Foreskin keratinocyte (primary cell): ENCODE measurements at places on chromosomes 2 and 18. TPM values are rescaled to one million over a fixed set of nuclear protein-coding genes. Genes with fewer than 3 reads are reported as not detected.

Gene ARHGAP25
- 17.5 and 19.6 TPM in 2 replicates for total RNA-seq

Gene EMILIN1
- total RNA-seq = 0.37 and 0.39 TPM in 2 replicates

Gene SH3YL1
- 31.2 and 34.0 TPM in 2 replicates for total RNA-seq

Gene SYT4
- not detected in 2 replicates for total RNA-seq

DNA sequence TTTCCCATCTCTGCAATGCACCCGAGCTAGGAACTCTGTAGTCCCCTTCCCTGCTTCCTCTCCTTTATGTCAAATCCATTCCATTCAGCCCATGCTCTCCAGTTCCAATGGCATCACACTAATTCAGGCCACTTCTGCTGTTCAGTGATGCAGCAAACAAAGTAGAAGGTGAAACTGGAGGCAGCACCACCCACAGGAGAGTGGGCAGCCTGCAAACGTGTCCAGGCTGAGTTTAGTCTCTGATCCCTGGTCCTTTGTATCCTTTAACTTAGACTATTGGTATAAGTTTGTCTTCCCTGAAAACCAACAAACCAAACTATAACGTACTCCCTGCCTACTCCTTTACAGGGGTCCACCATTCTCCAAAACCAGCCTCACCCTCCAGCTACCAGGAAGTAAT lies 14.7 kb upstream of the KCTD1 start:
- no peak for DNase-seq

DNA sequence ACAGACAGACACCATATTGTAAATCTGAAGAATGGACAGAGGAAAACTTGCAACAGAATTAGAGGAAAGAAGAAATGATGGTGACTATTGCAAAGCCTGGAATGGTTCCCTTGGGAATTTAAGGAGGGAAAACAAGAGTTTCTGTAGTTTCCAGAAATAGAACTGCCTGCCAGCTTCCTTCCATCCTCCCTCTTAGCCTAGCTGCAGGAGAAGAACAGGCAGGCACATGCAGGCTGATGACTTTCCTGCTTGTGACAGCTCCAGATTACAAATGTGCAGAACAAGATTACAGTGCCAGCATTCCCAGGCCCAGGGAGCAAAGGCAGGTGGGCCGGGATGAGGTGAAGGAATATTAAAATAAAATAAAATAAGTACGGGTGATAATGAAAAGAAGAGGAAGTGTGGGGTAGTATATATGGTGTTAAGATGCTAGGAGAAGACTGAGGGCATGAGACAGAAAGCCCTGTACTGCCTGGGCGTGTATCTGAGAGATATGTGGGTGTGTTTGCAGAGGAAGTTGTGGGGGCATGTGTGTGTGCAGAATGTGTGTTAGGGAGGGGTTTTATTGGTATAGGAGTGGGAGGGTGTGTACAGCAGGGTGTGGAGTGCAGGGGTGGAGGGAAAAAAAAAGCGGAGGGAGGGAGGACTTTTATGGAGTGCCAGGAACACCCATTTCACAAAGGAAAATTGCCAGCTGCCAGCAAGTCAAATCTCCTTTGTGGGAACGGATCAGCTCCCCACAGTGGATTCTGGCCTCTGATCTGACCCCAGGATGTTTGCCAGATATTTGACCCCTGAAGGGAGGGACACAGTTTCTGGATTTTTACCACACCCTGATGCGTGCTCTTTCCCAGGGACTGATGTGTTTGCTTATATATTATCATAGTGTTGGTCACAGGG lies 43.9 kb upstream of the NEMP2 start:
- DNase-seq = peak; percentile 84

DNA sequence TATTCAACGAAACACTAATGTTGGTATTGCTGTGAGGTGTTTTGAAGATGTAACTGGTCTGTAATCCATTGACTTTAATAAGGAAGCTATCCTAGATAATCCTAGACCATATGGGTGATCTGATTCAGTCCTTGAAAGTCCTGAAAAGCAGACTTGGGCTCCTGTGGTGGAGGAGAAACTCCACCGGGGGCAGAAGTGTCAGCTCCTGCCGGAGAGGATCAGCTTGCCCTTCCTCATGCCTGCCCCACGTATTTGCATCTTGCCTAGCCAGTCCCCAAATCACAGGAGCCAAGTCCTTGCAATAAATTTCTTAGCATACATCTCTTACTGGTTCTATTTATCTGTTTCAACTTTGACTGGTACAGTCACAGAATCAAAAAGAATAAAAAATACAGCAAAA lies 144.2 kb upstream of the DLGAP1 start:
- no peak for DNase-seq

GRCh38 chr2:75800456-75800855 lies 89.7 kb upstream of the GCFC2 start:
- no peak for DNase-seq

- DNase-seq = no peak
Measured at GRCh38 chr2:79640001-79640400, 127.2 kb downstream of the CTNNA2 start.

DNA sequence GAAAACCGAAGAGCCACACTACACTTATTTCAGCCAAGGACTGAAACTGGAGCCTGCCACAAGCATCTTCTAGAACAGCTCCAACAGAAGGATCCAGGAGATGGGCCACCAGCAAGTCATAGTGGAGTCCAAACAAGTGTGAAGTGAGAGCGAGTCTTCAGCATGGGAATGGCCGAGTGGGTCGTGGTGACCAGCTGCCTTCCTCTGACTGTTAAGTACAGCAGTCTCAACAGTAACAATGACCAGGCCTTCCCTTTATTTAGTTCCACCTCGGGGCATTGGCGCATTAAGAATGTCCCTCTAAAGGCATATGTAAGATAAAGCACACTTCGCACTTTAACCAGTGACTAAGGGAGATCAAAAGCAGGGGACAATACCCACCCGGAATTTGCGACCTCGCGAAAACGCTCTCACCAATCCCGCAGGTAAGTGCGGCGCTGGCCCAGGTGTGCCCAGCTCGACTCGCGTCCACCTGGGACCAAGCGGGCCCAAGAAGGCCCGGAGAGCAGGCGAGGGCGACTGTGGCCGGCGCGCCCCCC lies 1.1 kb downstream of the L3MBTL4 start:
- no peak for DNase-seq
